AG10803 (cell line): ENCODE measurements at places on chromosomes 5 and 9.

- DNase-seq = peak; percentile 3
Observed at GRCh38 chr5:145294331-145294730, 540.8 kb downstream of the PRELID2 start.

- no peak for DNase-seq
Observed at GRCh38 chr9:4567601-4568000, 77.3 kb downstream of the SLC1A1 start.

GRCh38 chr9:77912895-77913693, 118.5 kb downstream of the GNAQ start:
- DNase-seq = no peak

GRCh38 chr9:117783828-117784227, 79.6 kb downstream of the TLR4 start:
- DNase-seq = no peak

GRCh38 chr5:2761921-2762488, 10.5 kb upstream of the IRX2 start:
- no peak for DNase-seq

DNA sequence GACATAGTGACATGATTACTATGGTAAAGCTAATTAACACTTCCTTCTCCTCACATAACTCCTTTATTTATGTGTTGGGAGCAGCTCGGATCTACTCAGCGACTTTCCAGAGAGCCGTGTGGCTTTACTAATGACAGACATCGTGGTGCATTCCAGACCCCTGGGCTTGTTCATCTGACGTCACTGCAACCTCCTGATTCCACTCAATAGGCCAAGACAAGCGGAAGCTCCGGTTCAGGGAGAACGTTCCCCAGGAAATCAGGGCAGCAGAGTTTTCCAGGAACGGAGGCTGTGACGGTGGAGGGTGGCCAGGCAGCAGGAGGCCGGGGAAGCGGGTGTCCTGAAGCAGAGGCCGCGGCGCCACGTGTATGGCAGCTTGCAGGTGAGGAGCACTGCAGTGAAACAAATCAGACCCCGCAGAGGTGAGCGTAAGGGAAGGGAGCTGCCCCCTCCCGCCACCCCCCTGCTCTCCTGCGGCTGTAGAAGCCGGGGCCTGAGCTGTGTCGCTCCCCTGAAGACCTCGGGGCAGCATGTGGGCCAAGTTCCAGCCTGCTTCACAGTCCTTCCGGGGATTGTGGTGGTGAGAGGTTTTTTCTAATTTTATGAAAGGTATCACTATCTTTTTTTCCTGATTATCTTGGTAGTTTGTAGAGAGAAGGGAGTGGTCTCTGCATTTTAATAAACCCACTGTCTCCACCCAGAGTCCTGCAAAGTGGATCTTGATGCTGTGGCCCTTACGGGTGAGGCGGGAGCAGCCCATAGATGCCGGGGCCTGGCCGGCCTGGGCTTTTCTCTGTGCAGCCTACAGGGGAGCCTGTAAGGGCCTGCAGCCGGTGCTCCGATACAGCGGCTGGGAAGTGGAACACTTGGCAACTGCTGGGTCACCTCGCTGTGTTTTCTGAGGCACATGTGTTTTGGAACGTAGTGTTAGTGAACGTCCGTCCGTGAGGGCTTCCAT, 220.4 kb upstream of the IRX4 start:
- DNase-seq = no peak

DNA sequence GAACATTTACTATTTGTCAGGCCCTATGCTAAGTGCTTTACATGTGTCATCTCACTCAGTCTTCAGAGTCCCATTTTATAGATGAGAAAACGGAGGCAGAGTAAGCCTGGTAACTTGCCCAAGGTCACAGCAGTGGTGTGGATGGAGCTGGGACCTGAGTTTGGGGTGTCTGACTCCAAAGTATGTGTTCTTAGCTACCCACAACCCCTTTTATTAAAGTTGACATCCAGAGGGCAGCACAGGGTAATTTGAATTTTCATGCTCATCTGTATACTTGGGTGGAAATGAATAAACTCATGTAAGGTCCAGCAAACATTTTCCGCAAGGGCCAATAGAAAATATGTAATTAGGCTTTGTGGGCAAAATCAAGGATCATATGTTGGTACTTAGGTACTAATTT, 93.4 kb upstream of the SLC25A48 start:
- DNase-seq = no peak
